Stimulated activated CD8-positive, alpha-beta memory T cell treated with anti-CD3 and anti-CD28 coated beads, Interleukin-12 subunit alpha, Interleukin-12 subunit beta, amount 100 ng/mL, for 4 hours (primary cell): ENCODE measurements at places on chromosomes 2 and 18.

DNA sequence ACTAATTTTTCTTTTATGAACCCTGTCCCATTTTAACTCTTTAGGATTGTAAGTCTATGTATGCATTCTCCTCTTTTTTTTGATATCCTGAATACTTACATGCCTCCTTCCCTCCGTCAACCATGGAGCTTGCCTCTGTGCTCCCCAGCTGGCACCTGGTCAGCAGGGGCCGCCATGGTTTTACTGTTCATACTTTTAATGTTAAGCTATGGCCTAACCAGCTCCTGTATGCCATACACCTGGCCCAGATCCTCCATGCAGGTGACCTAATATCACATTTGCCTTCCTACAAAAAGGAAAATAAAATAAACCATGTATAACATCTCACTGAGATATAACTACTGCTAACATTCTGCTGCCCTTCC, 283.1 kb upstream of the TRIB2 start:
- DNase-seq, result no peak

GRCh38 chr2:181264441-181264840, 192.7 kb upstream of the ITGA4 start:
- no peak for DNase-seq

GRCh38 chr2:127219171-127220070, 678 bp downstream of the CYP27C1 start:
- no peak for DNase-seq

- DNase-seq, result no peak
These were observed 140.5 kb downstream of the LRP2 start for GRCh38 chr2:169221745-169222369.

DNA sequence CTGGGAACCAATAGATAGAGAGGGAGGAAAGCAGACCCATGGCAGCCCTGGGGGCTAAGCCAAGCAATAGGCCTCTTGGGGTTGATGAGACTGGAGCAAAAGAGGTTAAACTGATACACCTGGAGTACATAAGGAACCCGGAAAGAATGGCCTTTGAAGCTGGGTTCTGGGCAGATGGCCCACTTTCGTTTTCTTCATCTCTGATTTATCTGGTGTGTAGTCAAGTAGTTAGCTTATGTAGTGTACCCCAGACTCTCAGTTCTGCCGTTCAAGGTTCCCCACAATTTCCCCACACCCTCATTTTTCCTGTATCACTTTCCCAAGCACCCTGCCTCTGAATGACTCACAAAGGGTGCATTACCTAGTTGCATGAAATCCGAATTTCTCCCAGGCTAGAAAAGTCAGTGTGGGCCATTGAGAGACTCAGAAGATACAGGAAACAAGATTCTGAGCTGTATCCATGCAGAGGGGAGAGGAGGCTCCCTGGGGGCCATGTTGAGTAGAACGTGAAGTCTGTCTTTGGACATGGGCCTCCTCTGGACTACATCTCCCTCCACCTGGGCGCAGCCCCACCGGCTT, 235.0 kb downstream of the LOXHD1 start:
- DNase-seq, result no peak

GRCh38 chr18:26052505-26052904, 37.9 kb downstream of the SS18 start:
- no peak for DNase-seq

GRCh38 chr18:31230495-31230894, 67.8 kb upstream of the DSC1 start:
- DNase-seq, result no peak

- DNase-seq, result no peak
These were observed 156.0 kb downstream of the TGIF1 start for GRCh38 chr18:3605954-3606443.

DNA sequence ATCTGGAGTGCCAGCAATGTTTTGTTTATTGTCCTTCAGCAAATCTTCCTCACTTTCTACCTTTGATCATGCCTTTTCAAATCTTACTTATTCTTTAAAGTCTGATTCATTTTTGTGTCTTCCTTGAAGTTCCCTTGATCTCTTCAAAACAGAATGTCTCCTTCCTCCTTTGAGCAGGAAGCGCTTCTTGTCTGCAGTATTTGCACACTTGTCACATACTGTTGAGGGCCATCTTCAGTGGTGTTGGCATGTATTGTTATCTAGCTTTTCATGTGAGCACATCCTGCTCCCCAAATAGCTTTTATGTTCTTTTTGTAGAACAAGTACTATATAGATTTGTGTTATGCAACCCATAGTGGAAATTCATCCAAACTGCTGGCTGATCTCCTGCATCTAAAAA, 5.9 kb upstream of the CERS6 start:
- no peak for DNase-seq

DNA sequence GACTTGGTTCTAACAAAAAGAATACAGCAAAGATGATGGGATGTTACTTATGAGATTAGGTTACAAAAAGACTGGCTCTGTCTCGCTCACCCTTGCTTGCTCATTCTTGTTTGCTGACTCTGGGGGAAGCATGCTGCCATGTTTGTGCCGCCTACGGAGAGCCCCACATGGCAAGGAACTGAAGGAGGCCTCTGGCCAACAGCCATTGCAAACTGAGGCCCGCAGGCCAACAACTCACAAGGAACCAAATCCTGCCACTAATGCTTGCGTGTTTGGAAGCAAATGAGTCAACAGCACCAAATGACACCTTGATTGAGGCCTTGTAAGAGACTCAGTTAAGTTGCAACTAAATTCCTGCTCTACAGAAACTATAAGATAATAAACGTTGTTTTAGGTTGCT, 297.6 kb upstream of the STON1 start:
- DNase-seq, result no peak

- DNase-seq, result no peak
These were observed 573.3 kb downstream of the LRP1B start for GRCh38 chr2:141557329-141558095.

DNA sequence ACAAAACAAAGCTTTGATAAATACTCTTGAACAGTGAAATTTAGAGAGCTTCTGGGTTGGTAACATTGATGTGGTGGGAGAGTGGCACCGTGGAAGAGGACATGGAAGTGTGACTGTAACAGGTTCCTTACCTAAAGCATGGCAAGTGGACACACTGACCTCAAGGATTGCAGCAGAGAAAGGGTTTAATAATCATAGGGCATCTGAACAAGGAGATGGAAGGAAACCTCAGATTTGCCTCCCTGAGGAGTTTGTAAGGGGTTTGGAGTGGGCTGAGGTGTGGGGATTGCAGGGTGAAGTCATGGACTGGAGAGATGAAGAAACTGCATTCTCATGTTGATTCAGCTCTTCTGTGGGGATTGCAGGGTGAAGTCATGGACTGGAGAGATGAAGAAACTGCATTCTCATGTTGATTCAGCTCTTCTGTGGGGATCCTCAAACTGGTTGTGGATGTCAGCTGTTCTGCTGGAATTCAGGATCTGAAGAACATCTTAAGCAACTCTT, 83.8 kb upstream of the TLK1 start:
- no peak for DNase-seq

DNA sequence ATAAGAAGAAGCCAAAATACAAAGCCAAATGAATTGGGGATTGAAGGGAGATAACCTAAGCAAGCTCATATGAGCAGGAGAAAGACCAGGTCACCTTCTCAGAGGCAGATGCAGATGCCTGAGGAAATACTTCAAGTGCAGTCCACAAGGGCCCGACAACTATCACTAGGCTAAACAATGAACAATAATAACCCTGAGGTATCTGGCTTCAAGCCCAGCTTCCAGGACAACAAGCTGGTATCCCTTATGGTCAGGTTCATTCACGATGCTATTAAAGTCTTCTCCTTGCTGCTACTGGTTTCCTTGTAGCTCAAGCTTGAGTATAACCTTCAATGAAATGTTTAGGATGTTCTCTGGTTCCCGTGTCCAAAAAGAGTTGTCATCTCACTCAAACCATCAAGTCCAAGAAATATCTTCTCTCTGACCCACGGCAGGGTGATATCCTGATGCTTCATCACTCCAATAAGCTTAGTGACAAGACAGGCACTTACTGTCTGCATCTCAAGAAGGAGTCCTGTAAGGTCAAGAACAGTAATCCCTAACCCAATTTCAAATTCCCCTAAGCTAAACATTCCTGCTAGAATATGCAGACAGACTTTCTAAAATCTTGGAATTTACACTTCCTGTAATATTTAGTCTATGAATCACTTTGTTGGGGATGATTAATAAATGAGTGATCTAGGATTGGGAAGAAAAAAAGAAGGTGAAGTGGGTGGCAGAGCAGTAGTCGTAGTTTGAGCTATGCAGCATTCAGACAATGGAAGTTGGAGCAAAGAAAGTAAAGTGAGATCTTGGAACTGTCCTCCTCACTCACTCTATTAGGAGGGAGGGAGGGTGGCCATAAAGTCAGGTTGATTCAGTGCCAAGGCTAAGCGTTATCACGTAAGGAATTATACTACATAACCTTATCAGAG, 33.1 kb downstream of the CHN1 start:
- DNase-seq, result no peak

DNA sequence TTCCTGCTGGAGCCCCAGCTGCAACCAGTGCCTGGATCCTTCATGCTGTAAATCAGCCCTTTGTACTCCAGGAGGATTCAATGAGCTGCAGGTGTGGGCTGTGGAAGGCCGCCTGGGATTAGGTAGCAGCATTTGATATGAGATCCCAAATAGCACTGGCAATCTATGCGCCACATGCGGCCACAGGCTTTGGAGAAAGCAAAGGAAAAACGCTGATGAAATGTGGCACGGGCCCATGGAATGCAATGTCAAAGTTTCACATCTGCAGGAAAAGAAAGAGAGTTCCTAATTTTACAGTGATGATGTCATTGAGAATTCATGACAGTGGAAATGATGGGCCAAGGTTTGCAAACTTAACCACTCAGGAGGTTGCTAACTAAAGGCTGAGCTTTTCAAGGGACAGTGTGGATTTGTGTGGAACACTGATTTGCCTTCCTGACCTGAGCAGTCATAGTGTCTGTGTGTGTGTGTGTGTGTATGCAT, 216.4 kb upstream of the OSR1 start:
- no peak for DNase-seq
